ENCODE measurements at places on chromosomes 1 and 21. TPM values are rescaled to one million over a fixed set of nuclear protein-coding genes. Genes with fewer than 3 reads are reported as not detected.

Gene CD247
- 2.6 TPM for total RNA-seq

DNA sequence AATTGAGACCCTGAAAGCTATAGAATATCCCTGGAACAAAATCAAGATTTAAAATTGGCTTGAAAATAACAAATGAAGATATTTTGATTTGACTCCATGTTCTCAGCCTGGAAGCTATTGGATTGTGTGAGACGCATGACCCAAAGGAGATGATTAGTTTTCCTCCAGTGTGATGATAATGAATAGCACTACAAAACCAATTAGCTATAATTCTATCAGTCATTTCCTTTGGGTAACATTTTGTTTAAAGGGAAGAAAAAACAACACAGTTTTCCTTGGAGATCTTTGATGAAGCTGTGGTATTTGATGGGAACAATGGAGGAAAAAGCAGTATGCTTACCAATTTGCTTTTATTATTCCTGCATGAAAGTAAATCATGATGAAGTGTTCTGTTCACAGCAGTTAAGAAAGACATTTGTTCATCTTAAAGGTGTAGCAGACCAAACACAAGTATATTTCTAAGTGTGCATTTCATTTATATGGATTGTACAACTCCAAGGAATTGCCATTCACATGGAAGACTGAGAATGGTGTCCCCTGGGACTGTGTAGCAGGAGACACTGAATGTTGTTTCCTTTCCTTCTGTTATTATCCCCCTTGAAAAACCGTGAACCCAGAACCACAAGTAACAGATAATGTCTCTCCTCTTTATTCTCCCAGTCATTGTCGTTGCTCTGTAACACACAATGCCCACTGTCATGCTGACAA lies 111.4 kb downstream of the CACHD1 start:
- DNase-seq: no peak
- H3K27ac ChIP-seq: no peak overlapping the region
- H3K27me3 ChIP-seq: no peaks in the 10 kb centered on the region
- no peaks in the 10 kb centered on the region for H3K36me3 ChIP-seq

Gene S100A8
- total RNA-seq: 0.79 TPM

- no peak overlapping the region for H3K4me3 ChIP-seq
- no peak overlapping the region for H3K27ac ChIP-seq
- no peaks in the 10 kb centered on the region for H3K4me1 ChIP-seq
- no peaks in the 10 kb centered on the region for H3K27me3 ChIP-seq
- DNase-seq: no peak
- H3K36me3 ChIP-seq: no peaks in the 10 kb centered on the region
Observed at GRCh38 chr1:44110916-44111315, 7.7 kb upstream of the KLF17 start.

DNA sequence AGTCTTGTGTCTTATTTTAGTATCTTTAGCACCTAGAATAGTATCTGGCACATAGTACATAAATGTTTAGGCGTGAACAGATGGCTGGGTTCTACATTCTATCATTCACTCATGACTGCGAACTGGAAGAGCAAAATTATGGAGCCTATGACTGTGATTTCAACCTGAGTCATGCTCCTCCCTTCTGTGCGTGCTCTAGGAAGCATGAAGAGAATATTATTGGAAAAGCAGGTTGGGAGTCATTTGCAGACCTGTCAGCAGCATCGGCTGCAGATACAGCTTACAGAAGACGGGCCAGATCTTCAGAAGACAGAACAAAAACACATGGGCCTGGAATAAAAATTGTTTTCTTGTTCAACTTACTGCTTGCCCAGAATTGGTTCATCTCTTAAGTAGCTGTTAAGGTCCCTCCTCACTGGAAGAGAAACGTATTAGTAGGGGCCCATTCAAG lies 344.0 kb upstream of the USP24 start:
- no peaks in the 10 kb centered on the region for H3K4me1 ChIP-seq
- H3K4me3 ChIP-seq: no peak overlapping the region
- H3K36me3 ChIP-seq: no peaks in the 10 kb centered on the region
- H3K27me3 ChIP-seq: no peaks in the 10 kb centered on the region
- no peak for DNase-seq
- H3K27ac ChIP-seq: no peak overlapping the region

DNA sequence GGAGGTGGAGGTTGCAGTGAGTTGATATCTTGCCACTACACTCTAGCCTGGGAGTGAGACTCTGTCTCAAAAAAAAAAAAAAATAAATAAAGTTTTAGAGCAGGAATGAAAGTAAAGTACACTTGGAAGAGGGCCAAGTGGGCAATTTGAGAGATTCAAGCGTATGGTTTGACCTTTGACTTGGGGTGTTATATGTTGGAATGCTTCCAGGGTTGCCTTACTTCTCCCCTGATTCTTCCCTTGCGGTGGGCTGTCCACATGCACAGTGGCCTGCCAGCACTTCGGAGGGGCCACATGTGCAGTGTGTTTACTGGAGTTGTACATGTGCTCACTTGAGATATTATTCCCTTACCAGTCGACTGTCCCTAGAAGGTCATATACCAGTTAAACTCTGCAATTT lies 295.5 kb upstream of the PROX1 start:
- H3K4me1 ChIP-seq: peaks cover 9% of the 10 kb centered on the region
- H3K27me3 ChIP-seq: no peaks in the 10 kb centered on the region
- no peaks in the 10 kb centered on the region for H3K36me3 ChIP-seq
- H3K4me3 ChIP-seq: no peak overlapping the region
- DNase-seq: peak; percentile 63

GRCh38 chr1:85142753-85143152 lies 58.1 kb downstream of the SYDE2 start:
- no peaks in the 10 kb centered on the region for H3K27me3 ChIP-seq
- no peak overlapping the region for H3K27ac ChIP-seq
- peaks cover 3% of the 10 kb centered on the region for H3K4me1 ChIP-seq
- DNase-seq: no peak
- H3K36me3 ChIP-seq: no peaks in the 10 kb centered on the region
- no peak overlapping the region for H3K4me3 ChIP-seq

DNA sequence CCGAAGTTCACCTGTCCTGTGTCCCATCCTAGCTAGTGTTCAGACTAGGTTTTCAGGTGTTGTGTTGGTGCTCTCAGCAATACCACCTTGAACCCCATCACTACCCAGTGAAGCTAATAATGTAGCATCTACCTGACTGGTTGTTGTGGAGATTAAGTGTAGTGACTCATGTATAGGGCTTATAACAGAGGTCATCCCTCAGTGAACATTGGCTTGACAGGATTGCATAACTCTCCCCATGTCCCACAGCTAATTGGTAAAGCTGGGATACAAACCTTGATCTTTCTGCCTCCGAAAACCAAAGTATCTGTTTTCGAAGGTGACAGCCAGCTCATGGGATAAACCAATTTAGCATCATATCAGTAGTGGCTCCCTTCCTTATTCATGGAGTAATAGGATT lies 44.5 kb upstream of the TNR start:
- no peaks in the 10 kb centered on the region for H3K36me3 ChIP-seq
- no peaks in the 10 kb centered on the region for H3K4me1 ChIP-seq
- no peak for DNase-seq
- H3K27me3 ChIP-seq: no peaks in the 10 kb centered on the region

Gene RNASEL
- 16.2 TPM for total RNA-seq

GRCh38 chr1:167510881-167511280 lies 7.4 kb downstream of the CD247 start:
- no peak overlapping the region for H3K27ac ChIP-seq
- DNase-seq: no peak
- no peak overlapping the region for H3K4me3 ChIP-seq
- H3K4me1 ChIP-seq: no peaks in the 10 kb centered on the region
- no peaks in the 10 kb centered on the region for H3K27me3 ChIP-seq
- no peaks in the 10 kb centered on the region for H3K36me3 ChIP-seq

DNA sequence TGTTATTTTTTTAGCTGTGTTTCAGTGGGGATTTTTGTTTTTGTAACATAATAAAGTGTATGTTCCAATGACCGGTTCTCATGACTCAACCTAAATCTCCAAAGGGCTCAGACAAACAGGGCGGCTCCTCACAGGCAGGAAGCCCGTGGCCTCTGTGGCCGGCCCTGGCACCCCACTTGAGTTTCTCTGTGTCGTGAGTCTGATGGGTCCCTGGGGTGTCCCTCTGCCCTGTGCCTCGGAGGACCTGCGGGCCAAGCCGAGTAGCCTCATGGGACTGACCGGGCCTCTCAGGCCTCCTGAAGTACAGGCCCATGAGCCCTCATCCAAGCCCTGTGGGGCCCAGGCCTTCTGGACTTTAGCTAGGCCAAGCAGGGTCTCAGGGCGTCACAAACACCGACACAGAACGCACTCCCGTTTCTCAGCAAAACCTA lies 16.1 kb upstream of the CCDC27 start:
- no peak overlapping the region for H3K4me3 ChIP-seq
- no peak overlapping the region for H3K27ac ChIP-seq
- H3K36me3 ChIP-seq: no peaks in the 10 kb centered on the region
- no peak for DNase-seq

Measured in colonic mucosa (tissue), 4 donors.